Articular chondrocyte of knee joint (primary cell): ENCODE measurements at places on chromosomes 16 and 17. TPM values are rescaled to one million over a fixed set of nuclear protein-coding genes. Genes with fewer than 3 reads are reported as not detected.

Gene PPL
- total RNA-seq, result 9.7 and 13.7 TPM in 2 replicates

Gene ASGR1
- 0.65 and 0.76 TPM in 2 replicates for total RNA-seq

Gene ZP2
- not detected in 2 replicates for total RNA-seq

Gene TMEM132E
- total RNA-seq, result under 0.01 TPM in 1 of 2 replicates, not detected in the other

Gene TNFRSF17
- not detected in 2 replicates for total RNA-seq

Gene PRRT2
- total RNA-seq, result 2.4 and 3.5 TPM in 2 replicates

Gene ABCA5
- total RNA-seq, result 22.4 and 31.6 TPM in 2 replicates

Gene UBE2Z
- 84.0 and 98.7 TPM in 2 replicates for total RNA-seq

Gene CES5A
- total RNA-seq, result not detected in 2 replicates

Gene SEPTIN12
- total RNA-seq, result not detected in 2 replicates

Gene GPR142
- total RNA-seq, result not detected in 2 replicates

Gene UMOD
- not detected in 2 replicates for total RNA-seq

Gene MYOCD
- total RNA-seq, result 2.9 and 7.7 TPM in 2 replicates

Gene CCP110
- 16.1 and 16.5 TPM in 2 replicates for total RNA-seq

Gene CRHR1
- not detected in 2 replicates for total RNA-seq

Gene KCNG4
- not detected in 2 replicates for total RNA-seq

Gene LGALS9
- 0.22 and 0.78 TPM in 2 replicates for total RNA-seq

Gene GRIN2A
- total RNA-seq, result under 0.01 and 0.13 TPM in 2 replicates

Gene DNAH17
- not detected in 2 replicates for total RNA-seq

Gene FOXN1
- 0.11 and 0.13 TPM in 2 replicates for total RNA-seq

Gene C17orf107
- total RNA-seq, result 2.3 and 2.5 TPM in 2 replicates

Gene ITGA2B
- 0.11 and 0.39 TPM in 2 replicates for total RNA-seq

Gene SRCIN1
- total RNA-seq, result under 0.01 and 0.11 TPM in 2 replicates

Gene CMTM2
- total RNA-seq, result not detected in 2 replicates

Gene RASL10B
- 0.91 and 1.4 TPM in 2 replicates for total RNA-seq

Gene CA7
- not detected in 2 replicates for total RNA-seq

Gene CCR7
- total RNA-seq, result 0.11 TPM in 1 of 2 replicates, not detected in the other

Gene C1QTNF8
- total RNA-seq, result 0.65 TPM in 1 of 2 replicates, not detected in the other

Gene CENPV
- total RNA-seq, result 3.3 and 4.5 TPM in 2 replicates

Gene MLKL
- total RNA-seq, result 16.5 and 19.8 TPM in 2 replicates

Gene P2RX1
- total RNA-seq, result under 0.01 TPM in 1 of 2 replicates, not detected in the other

Gene TMIGD1
- total RNA-seq, result not detected in 2 replicates

Gene SEPTIN1
- 0.11 TPM in 1 of 2 replicates, not detected in the other for total RNA-seq

Gene SLC5A10
- total RNA-seq, result under 0.01 TPM in 1 of 2 replicates, not detected in the other

Gene DNAH2
- total RNA-seq, result 0.11 and 0.13 TPM in 2 replicates

Gene PRSS36
- 0.22 and 0.91 TPM in 2 replicates for total RNA-seq

Gene ZNF469
- 5.7 and 7.8 TPM in 2 replicates for total RNA-seq

Gene KRT222
- total RNA-seq, result not detected in 2 replicates

Gene CLEC19A
- not detected in 2 replicates for total RNA-seq

Gene SCGB1C2
- total RNA-seq, result not detected in 2 replicates

Gene GINS3
- 3.3 and 5.3 TPM in 2 replicates for total RNA-seq

Gene CCDC200
- total RNA-seq, result 0.26 TPM in 1 of 2 replicates, not detected in the other

Gene C16orf86
- total RNA-seq, result 2.9 and 3.9 TPM in 2 replicates

Gene PITPNM3
- 7.1 and 8.8 TPM in 2 replicates for total RNA-seq

Gene CACNA1H
- not detected in 2 replicates for total RNA-seq

Gene CPHXL2
- total RNA-seq, result not detected in 2 replicates

Gene KRT28
- total RNA-seq, result not detected in 2 replicates

Gene CES3
- 0.86 TPM in 1 of 2 replicates, not detected in the other for total RNA-seq

Gene TVP23A
- total RNA-seq, result under 0.01 and 0.11 TPM in 2 replicates

Gene HSD17B1
- total RNA-seq, result 0.39 and 0.86 TPM in 2 replicates

Gene HS3ST2
- not detected in 2 replicates for total RNA-seq

Gene SLC9A5
- total RNA-seq, result 0.86 and 1.0 TPM in 2 replicates

Gene DUS2
- 10.5 and 13.2 TPM in 2 replicates for total RNA-seq
